Nephron progenitor cell (in vitro differentiated cells): ENCODE measurements at places on chromosomes 7 and 10.

GRCh38 chr10:103038570-103038969 is 120.5 kb downstream of the CNNM2 start:
- DNase-seq = no peak

DNA sequence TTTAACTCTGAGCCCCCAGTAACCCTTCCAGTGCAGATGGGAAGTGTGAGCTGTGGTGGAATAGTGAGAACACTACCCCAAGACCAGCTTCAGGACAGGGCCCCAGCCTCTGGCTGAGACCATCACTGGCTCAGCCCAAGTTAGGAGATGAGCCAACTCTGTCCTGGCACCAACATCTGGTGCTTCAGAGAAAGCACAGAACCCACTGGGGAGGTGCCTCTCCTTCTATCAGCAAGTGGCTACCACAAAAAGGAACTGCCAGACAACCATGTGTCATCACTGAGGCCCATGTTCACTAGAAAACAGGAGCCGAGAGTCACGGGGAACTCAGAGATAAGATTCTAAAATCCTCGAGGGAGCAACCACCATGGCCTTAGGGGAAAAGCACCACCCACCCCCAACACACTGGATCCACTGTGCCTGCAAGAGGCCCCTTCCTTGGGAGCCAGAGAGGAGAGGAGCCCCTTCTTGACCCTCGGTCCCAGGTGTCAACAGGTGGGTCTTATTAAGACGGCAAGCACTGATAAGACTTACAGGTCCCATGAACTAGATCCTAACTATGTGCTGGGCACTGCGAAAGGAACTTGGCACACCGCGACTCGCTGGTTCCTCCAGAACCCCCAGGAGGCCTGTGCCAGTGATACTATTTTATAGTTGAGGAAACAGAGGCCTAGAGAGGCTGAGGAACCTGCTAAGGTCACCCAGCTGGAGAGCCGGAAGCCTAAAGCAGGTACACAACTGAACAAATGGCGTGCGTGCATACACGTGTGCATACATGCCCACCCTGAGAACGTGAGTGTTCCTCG is 102.7 kb downstream of the FAM53B start:
- DNase-seq = no peak

DNA sequence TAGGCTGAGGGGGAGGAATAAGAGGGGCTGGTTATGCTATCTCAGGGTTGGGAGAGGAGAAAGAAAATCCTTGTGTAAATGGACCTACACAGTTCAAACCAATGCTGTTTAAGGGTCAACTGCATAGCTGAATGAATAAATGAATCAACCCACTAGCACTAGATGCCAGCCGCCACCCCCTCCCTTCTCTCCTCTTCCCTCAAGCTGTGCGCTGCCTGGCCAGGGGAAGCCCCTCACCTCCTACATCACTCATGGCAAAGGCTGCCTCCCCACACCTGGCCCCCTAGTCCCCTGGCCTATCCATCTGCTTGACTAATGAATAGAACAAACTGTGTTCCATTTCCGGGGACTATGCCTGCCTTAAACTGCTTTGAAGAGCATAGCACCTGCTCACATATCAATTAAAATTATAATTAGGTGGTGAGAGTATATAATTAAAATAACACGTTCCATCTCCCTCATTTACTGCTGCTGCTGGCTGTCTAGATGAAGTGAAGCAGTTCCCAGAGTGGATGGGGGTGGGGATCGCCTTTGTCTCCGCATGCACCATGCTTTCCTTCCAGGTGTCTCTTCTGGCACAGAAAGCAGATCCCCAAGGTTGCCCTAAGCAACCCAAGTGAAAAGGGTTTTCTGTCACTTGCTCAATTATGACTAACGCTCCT is 32.6 kb downstream of the GRID1 start:
- no peak for DNase-seq

- DNase-seq = no peak
These were observed 163.5 kb upstream of the PLXDC2 start for GRCh38 chr10:19652750-19653149.

GRCh38 chr10:19169684-19170083 is 121.1 kb downstream of the MALRD1 start:
- no peak for DNase-seq
